ENCODE measurements at places on chromosomes 6 and 20. TPM values are rescaled to one million over a fixed set of nuclear protein-coding genes. Genes with fewer than 3 reads are reported as not detected.
A peak's percentile ranks its signal among the peaks of the same experiment; 100 is the strongest.

Gene KIF25
- not detected for total RNA-seq

- DNase-seq = no peak
Observed at GRCh38 chr6:5537132-5537531, 275.8 kb downstream of the FARS2 start.

Gene CASS4
- 9.8 TPM for total RNA-seq

Gene MAK
- 0.30 TPM for total RNA-seq

Gene LST1
- 12.9 TPM for total RNA-seq

- no peak for DNase-seq
Observed at GRCh38 chr6:142325111-142325510, 23.3 kb downstream of the ADGRG6 start.

- no peak for DNase-seq
Observed at GRCh38 chr6:77180326-77180725, 283.0 kb downstream of the HTR1B start.

DNA sequence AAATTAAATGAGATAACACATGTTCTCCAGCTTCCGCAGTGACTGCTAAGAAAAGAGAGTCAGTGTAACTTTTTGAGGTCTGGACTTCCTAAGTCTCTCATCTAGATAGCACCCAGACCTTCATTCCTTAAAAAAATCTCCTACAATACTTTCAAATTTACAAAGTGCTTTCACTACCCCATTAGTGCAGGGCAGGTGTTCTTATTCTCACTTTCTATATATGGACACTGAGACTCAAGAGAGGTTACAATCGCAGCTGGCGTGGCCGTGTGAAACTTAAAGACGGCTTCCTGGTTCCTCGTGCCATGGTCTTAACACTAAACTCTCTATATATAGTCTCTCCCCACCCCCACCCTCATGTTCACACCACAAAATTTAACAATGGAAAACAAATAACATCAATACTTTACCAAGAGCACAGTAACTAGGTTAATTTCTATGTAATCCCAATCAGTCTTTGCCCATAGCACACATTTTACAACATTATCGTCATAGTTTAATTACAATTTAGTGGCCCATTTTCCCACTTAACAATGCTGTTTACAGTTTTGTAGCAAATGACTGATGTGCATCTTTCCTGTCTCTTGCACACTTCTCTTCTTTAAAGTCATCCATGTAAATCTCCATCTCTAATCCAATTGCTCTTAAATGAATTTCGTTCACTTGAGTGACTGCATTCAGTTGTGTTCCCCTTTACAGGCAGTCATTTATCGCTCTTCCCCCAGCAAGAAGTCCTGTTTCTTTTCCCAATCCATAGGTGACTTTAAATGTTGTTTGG lies 78.8 kb upstream of the ARID1B start:
- DNase-seq = peak; percentile 48

Gene WFDC5
- not detected for total RNA-seq

GRCh38 chr20:19764207-19764606 lies 6.1 kb downstream of the RIN2 start:
- DNase-seq = no peak

- no peak for DNase-seq
Observed at GRCh38 chr6:46927066-46927465, 5.3 kb upstream of the ADGRF5 start.

DNA sequence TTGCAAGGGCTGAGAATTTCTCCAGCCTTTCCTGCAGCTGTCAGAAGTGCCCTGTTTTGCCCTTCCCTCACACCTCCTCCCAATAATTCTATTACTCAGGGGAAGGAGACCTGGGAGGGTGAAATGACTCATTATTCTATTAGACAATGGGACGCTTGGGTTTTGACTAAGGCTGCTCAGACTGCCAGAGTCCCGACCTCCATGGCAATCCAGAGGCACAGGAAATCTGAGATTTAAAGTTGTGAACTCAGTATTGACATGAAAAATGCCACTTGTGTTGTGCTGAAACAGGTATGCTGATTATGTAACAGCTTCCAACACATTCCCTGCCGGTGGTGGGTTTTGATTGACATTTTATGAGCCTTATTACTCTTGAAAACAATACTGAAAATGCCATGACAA lies 625.9 kb upstream of the FLRT3 start:
- no peak for DNase-seq

Gene GSTA4
- total RNA-seq = 1.4 TPM

- no peak for DNase-seq
Observed at GRCh38 chr6:117600008-117600743, 2.1 kb downstream of the GOPC start.

GRCh38 chr6:105626295-105627158 lies 223.6 kb upstream of the PREP start:
- DNase-seq = no peak

Gene HSD17B8
- 8.8 TPM for total RNA-seq

GRCh38 chr20:35952480-35953386 lies 1.6 kb downstream of the SCAND1 start:
- DNase-seq = peak; percentile 33

DNA sequence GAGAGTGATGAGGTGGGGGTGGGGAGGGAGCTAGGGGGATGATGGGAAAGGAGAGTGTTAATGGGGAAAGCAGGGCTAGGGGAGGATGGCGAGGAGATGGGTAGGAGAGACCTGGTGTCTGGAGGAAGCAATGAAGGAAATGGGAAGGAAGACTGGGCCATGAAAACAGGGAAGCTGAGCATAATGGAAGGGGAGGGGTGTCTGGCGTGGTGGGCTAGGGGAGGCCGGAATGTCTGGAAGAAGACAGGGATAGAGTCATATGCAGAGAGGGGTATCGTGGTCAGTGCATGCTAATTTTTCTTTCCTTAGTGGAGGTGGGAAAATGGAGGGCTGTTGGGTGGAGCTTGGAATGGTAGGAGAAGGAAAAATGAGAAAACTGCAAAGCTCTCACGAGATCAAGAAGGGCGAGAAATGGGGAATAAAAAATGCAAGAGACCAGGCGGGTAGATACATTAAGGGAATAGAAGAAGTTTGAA lies 423 bp downstream of the KLHDC3 start:
- no peak for DNase-seq

Gene SASH1
- total RNA-seq = not detected

DNA sequence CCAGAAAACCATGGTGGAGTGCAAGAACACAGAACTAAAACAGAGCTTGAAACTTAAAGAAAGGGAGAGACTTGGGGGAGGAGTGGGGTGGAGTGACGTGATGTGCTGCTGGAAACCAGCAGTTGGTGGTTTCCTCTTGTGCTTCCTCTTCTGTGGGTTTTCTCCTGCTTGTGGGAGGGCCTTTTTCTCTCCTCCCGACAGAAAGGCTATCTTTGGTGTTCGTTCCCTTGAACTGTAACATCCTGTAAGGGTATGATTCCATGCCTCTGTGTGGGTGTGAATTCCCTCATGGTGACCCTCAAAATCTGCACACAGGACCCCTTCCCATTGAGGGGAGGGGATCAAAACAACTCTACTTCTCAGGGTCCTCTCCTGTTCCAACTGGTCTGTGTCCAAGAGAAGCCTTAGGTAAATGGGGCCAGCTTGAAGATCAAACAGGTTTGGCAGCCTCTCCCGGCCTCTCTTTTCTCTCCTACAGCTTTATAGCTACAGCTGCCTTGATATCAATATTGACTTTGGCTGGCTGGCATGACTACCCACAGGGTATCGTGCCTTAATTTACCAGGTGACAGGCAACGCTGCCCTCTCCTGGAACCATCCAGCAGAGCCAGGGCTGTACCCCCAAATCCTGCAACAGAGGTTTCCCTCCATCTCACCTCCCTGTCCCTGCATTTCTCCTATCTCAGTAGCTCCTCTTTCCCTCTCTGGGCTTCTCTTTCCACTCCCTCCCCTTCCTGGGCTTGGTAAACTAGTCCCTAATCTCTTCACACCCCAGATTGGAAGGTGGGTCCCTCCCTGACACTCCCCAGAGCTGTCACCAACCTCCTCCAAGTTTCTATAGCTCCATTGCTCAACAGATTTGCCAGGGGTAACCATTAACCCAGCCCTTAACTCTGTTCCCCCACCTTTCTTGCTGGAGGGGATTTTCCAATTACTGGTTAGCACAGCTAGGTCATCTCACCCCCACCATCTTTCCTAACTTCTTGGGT lies 1.5 kb upstream of the MSH5 start:
- peak; percentile 88 for DNase-seq

Gene HLA-DPA1
- total RNA-seq = 102 TPM

DNA sequence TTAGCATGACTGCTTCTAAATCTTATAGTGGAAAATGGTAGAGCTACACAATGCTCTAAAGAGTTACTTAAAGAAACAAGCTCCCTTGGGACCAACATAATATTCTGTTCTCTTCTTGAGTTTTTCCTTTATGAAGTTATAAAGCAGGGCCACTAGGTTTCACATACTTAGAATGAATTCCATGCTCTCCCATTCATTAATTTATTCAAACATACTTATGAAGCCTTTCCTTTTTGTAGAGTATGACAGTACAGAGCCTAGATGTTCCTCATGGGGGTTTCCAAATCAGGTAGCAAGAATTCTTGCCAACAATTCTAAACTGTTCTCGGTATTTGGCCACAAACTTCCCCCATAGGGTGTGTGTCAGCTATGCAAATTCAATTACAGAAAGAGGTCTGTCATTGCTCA lies 20.6 kb upstream of the FABP7 start:
- DNase-seq = no peak

DNA sequence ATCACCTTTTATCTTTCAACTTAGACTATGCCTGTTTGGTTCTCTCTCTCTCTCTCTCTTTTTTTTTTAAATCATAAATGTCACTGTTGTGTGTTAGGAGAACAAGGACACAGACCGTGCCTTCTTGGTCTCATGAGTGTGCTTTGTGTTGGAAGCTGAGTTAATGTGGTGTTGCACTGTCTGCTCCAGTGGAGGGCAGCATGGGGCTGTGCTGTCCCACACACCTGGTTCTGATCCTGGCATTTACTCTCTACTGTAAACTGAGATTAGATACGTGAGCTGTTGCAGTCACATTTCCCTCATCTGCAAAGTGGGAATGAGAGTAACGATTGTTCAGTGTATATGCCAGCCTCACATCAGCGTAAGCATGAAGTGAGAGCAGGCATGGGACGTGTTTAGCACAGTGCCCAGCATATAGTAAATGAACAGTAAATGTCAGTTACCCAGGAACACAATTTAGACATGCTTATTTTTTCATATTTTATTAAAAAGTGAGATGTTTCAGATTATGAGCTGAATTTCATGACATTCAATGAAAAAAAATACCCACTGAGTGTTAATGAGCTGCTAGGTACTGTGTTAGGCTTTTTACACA lies 161.1 kb downstream of the FARS2 start:
- DNase-seq = no peak

GRCh38 chr20:1337441-1337840 lies 8.5 kb upstream of the SDCBP2 start:
- DNase-seq = no peak

- DNase-seq = no peak
Observed at GRCh38 chr6:159125951-159126352, 43.2 kb upstream of the FNDC1 start.

DNA sequence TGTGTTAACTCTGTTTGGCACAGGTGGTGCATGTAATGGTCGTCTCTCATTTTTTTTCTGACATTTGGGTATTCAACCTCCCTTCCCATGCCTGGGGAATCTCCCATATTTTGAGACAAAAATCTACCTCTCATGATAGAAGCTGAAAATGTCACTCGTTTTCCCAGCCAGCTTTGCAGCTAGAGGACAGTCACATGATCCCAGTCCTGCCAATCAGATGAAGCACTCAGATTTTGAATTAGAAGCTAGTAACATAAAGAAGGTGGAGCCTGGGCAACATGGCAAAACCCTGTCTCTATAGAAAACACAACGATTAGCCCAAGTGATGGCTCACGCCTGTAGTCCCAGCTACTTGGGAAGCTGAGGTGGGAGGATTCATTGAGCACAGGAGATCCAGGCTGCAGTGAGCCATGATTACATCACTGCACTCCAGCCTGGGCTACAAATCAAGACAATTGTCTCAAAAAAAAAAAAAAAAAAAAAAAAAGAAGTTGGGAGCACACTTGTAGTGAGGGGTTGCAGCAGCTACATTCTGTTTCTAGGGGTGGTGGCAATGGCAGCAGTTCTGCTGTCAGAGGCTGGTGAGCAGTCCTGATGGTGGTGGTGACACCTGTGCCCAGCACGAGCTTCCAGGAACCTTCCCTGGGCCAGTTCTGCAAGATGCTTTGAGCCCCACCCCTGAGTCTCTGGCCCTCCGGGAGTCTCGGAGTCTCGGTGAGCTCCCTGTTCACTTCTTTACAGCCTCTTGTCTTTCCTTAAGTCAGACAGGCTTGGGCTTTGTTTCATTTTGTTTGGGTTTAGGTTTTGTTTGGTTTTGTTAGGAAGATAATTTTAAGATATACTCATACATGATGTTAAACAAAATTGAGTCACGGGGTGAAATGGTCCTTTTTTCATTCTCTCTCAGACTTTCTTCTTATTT lies 94.1 kb upstream of the KCNG1 start:
- DNase-seq = no peak

Gene TSBP1
- total RNA-seq = not detected

- no peak for DNase-seq
Observed at GRCh38 chr20:39489986-39490560, 527.9 kb downstream of the DHX35 start.

DNA sequence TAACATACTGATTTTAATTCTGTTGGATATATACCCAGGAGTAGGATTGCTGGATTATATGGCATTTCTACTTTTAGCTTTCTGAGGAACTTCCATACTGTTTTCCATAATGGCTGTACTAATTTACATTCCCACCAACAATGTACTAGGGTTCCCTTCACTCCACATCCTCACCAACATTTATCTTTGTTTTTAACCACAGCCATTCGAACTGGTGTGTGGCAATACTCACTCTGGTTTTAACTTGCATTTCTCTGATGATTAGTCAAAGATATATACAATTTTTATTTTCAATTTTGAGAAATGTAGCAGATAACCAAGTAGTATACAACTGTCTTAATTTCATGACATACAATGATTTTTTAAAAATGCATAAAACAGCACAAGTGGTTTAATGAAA lies 30.3 kb upstream of the ADGRG6 start:
- DNase-seq = no peak

- no peak for DNase-seq
Observed at GRCh38 chr6:53581173-53581773, 36.4 kb upstream of the GCLC start.

GRCh38 chr6:138970856-138971425 lies 17.1 kb downstream of the REPS1 start:
- DNase-seq = no peak
